ENCODE measurements at places on chromosomes 1 and 21. TPM values are rescaled to one million over a fixed set of nuclear protein-coding genes. Genes with fewer than 3 reads are reported as not detected.
A peak's percentile ranks its signal among the peaks of the same experiment; 100 is the strongest.

DNA sequence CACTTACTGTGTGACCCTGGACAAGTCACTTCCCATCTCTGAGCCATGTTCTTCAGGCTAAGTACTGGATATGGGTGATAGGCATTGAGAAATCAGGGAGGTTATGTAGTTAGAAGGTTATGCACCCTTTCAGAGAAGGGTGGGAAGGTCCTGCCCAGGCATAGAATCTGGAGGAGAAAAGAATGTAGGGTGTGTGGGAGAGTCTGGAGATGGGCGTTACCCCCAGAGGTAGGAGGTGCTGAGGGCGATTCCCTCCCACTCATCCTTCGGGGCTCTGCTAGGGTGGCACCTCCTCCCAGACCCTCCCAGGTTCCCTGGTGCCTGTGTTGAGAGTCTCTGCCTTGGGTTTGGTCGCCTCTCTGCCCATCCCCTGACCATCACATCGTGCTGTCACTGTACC is 51.1 kb downstream of the IGSF21 start:
- no peaks in the 10 kb centered on the region for H3K4me1 ChIP-seq
- H3K27me3 ChIP-seq, result no peaks in the 10 kb centered on the region
- no peak for DNase-seq
- H3K4me3 ChIP-seq, result no peak overlapping the region
- H3K36me3 ChIP-seq, result no peaks in the 10 kb centered on the region

- no peak overlapping the region for H3K27ac ChIP-seq
- H3K27me3 ChIP-seq, result no peaks in the 10 kb centered on the region
- no peaks in the 10 kb centered on the region for H3K4me1 ChIP-seq
- no peak for DNase-seq
- H3K36me3 ChIP-seq, result no peaks in the 10 kb centered on the region
These were observed 138.5 kb downstream of the ZZZ3 start for GRCh38 chr1:77543822-77544448.

- H3K27ac ChIP-seq, result no peak overlapping the region
- DNase-seq, result no peak
- no peaks in the 10 kb centered on the region for H3K4me1 ChIP-seq
- H3K27me3 ChIP-seq, result no peaks in the 10 kb centered on the region
- no peaks in the 10 kb centered on the region for H3K36me3 ChIP-seq
These were observed 71.8 kb upstream of the ARHGAP29 start for GRCh38 chr1:94309216-94309615.

GRCh38 chr1:10829965-10830515 is 33.6 kb upstream of the CASZ1 start:
- H3K27ac ChIP-seq, result no peak overlapping the region
- DNase-seq, result no peak
- H3K27me3 ChIP-seq, result peaks cover 92% of the 10 kb centered on the region
- no peaks in the 10 kb centered on the region for H3K36me3 ChIP-seq

C1orf105 gene
- not detected for total RNA-seq

- H3K4me3 ChIP-seq, result no peak overlapping the region
- H3K36me3 ChIP-seq, result peaks cover under 1% of the 10 kb centered on the region
- H3K4me1 ChIP-seq, result peaks cover 50% of the 10 kb centered on the region
- no peaks in the 10 kb centered on the region for H3K27me3 ChIP-seq
- peak overlapping the region; percentile 26 for H3K27ac ChIP-seq
These were observed 133.6 kb downstream of the TGFBR3 start for GRCh38 chr1:91752324-91752723.

DNA sequence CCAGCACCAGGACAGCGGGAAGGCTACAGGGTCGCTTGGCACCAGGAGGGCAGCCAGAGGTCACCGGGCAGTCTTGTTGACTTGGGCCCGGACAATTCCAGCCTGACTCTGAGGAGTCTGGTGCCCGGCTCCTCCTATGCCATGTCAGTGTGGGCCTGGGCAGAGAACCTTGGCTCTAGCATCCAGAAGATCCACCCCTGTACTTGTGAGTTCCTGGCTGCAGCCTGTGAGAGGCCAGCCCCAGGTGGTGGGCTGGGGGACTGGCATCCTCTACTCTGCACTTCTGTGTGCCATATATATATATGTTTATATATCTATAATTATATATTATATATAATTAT is 11.6 kb upstream of the PTPN7 start:
- H3K27ac ChIP-seq, result no peak overlapping the region
- no peaks in the 10 kb centered on the region for H3K36me3 ChIP-seq
- no peaks in the 10 kb centered on the region for H3K27me3 ChIP-seq

DNA sequence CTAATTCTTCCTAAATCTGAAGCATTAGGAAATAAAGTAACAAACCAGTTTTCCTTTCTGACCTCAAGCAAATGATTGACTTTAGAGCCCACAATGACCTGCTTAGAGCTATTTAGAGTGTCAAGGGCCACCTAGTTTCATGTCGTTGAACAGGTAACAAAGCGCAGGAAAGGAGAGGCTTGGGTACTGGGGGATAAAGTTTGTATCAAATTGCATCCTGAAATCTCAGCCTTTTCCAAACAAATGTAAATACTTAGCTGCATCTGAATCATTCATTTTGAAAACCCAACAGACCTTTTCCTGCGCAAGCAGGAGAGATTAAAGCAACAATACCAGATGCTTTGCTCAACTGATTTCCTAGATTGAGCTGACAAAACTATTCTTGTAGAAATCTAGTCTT is 121.2 kb downstream of the NRIP1 start:
- no peaks in the 10 kb centered on the region for H3K36me3 ChIP-seq
- DNase-seq, result no peak
- H3K27me3 ChIP-seq, result no peaks in the 10 kb centered on the region
- no peak overlapping the region for H3K4me3 ChIP-seq
- H3K4me1 ChIP-seq, result no peaks in the 10 kb centered on the region

- H3K36me3 ChIP-seq, result no peaks in the 10 kb centered on the region
- no peaks in the 10 kb centered on the region for H3K4me1 ChIP-seq
- H3K27me3 ChIP-seq, result no peaks in the 10 kb centered on the region
- H3K27ac ChIP-seq, result no peak overlapping the region
- DNase-seq, result no peak
- H3K4me3 ChIP-seq, result no peak overlapping the region
These were observed 45.3 kb upstream of the PODN start for GRCh38 chr1:53016705-53017104.

DNA sequence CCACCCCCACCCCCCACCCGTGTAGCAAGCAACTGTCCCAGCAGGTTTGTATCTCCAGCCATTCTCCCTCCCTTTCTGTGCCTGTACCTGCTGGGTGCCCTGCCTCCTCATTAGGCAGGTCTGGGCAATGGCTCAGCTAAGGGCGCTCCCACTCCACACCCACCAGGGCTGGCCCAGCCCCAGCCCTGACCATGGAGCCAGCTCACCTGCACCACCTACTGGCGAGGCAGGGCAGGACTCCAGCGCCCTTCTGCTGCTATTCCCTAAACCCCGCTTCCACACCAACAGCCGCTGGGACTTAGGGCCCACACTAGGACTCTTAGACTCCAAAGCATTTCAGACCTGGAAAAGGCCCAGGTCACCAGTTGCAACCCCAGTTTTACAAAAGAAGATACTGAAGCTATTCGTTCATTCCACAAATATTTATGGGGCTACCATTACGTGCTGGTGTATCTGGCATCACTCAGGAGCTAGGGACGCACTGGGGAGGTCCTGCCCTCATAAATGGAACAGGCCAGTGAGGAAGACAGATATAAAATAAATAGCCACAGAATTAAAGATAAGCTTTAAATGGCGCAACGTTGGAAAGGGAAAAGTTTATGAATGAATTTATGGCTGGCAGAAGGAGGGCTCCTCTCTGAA is 24.0 kb downstream of the PGLYRP3 start:
- H3K4me1 ChIP-seq, result no peaks in the 10 kb centered on the region
- H3K36me3 ChIP-seq, result no peaks in the 10 kb centered on the region
- no peak overlapping the region for H3K27ac ChIP-seq
- H3K27me3 ChIP-seq, result no peaks in the 10 kb centered on the region

DNA sequence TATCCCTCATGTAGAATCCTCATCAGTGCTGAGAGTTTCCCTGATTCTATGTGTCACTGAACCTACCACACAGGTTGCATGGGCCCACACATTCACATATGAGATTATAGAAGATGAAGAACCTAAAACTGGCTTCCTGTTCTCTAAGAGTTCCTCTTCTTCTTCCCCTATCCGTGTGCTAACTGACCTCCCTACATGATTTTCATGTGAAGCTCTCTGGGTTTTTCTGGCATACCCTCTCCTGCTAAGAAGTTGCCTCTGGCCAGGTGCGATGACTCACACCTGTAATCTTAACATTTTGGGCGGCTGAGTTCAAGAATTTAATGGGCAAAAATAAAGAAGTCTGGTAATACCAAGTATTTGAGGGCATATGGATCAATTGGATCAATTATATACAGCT is 5.5 kb upstream of the CD244 start:
- no peaks in the 10 kb centered on the region for H3K4me1 ChIP-seq
- no peak for DNase-seq
- no peaks in the 10 kb centered on the region for H3K27me3 ChIP-seq
- H3K36me3 ChIP-seq, result no peaks in the 10 kb centered on the region
- no peak overlapping the region for H3K27ac ChIP-seq
- H3K4me3 ChIP-seq, result no peak overlapping the region

PRR9 gene
- total RNA-seq, result not detected

GPR153 gene
- 10.3 TPM for total RNA-seq

DNA sequence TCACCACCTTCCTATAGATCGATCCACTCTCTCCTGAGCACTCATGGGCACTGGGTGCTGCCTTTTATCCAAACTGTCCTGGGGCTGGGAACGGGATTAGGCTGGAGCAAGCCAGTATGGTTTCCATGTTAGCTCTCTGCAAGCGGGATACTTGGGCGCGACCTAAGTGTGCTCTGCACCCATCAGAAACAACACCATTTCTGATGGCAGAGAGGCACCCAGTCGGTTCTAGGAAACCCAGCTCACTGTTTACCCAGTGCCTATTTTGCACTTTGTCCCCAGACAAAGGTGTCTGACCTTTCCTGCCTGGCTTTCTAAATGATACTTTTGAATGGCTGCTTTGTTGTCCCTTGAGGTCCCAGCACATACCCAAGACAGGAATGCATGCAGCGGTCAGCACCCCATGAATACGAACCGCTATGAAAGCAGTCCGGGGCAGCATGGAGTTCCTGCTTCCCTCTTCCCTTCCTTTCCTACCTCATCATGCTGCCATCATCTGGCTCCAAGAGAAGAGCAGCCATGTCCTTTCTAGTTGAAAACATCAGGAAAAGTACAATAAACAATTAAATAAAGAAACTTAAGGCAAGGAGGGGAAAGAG is 83.9 kb downstream of the TRABD2B start:
- no peak for DNase-seq
- H3K4me3 ChIP-seq, result no peak overlapping the region
- no peaks in the 10 kb centered on the region for H3K36me3 ChIP-seq
- H3K27ac ChIP-seq, result no peak overlapping the region

S100A5 gene
- total RNA-seq, result not detected

GRCh38 chr1:230350208-230350921 is 75.8 kb downstream of the PGBD5 start:
- H3K27ac ChIP-seq, result no peak overlapping the region
- H3K36me3 ChIP-seq, result no peaks in the 10 kb centered on the region
- no peak for DNase-seq
- no peaks in the 10 kb centered on the region for H3K27me3 ChIP-seq
- H3K4me1 ChIP-seq, result no peaks in the 10 kb centered on the region

VANGL2 gene
- 0.84 TPM for total RNA-seq

TRIM45 gene
- 5.5 TPM for total RNA-seq

GRCh38 chr1:203944651-203945404 is 83.4 kb downstream of the SNRPE start:
- H3K4me1 ChIP-seq, result no peaks in the 10 kb centered on the region
- DNase-seq, result no peak
- H3K36me3 ChIP-seq, result no peaks in the 10 kb centered on the region

DNA sequence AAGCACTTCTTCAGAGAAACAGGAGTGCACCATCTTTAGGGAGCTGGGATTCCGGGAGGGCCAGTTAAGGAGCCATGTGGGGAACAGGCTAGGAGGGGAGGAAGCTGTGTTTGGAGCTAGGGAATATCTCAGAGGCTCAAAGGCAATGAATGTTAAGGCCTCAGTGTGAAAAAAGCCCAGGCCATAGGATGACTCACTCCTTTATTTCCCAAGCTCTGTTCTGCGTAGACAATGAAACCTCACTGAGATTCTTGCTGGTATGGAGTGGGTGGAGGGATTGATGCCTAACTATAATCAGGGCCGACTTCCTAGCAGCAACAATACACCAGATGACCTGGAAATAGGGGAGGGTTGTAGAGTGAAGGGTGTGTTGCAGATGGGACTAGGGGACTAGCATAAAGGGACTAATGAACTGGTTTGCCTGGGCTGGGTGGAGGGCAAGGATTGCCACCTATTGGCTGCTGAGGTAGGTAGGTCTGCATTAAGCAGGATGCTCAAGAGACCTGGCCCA is 2.1 kb downstream of the GNAT2 start:
- H3K4me1 ChIP-seq, result peaks cover 45% of the 10 kb centered on the region
- no peak for DNase-seq
- no peaks in the 10 kb centered on the region for H3K36me3 ChIP-seq
- H3K27ac ChIP-seq, result peak overlapping the region; percentile 77
- no peaks in the 10 kb centered on the region for H3K27me3 ChIP-seq
- H3K4me3 ChIP-seq, result no peak overlapping the region

DNA sequence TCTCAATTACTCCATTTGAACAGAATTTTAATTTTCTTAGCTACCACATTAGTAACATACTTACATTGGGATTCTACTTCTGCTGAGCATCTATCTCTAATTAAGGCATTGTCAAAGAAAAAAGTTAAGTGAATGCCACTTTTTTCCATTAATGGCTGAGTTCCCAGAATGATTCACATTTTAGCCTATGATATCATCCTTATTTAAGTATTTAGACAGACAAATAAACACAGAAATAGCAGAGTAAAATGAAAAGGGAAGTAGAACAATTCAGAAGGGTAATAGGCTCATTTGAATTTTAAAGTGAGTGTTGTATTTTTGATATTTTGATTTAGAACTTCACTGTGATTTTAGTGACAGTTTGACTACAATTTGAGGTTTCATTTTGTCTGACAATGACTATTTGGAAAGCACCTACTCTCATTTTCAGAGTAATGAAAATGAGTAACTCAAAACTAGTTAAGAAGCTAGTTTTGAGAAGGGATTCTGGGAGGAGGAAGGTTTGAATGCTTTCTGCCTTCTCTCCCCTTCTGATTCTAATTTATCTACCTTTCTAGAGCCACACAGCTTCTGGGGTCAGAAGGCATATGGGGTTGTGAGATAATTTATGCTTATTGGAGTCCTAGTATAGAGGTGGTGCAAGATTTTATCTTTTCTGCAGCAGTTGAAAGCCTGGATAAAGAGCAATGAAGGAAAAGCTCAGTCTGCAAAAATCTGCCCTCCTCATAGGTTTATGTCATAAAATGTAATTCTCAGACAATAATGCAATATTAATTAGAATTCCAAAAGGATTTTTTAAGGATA is 15.5 kb downstream of the LYPLAL1 start:
- no peaks in the 10 kb centered on the region for H3K27me3 ChIP-seq
- no peaks in the 10 kb centered on the region for H3K36me3 ChIP-seq
- no peak for DNase-seq

GRCh38 chr1:154193821-154194220 is 1.9 kb upstream of the TPM3 start:
- no peaks in the 10 kb centered on the region for H3K36me3 ChIP-seq
- DNase-seq, result no peak
- H3K27ac ChIP-seq, result no peak overlapping the region
- H3K27me3 ChIP-seq, result no peaks in the 10 kb centered on the region
- H3K4me3 ChIP-seq, result no peak overlapping the region

SRM gene
- total RNA-seq, result 102 TPM

NBPF20 gene
- total RNA-seq, result 3.0 TPM

Data from tibial nerve (tissue), 4 donors.